ENCODE measurements at places on chromosomes 5 and 9. TPM values are rescaled to one million over a fixed set of nuclear protein-coding genes. Genes with fewer than 3 reads are reported as not detected.

ZFP37 gene
- 1.4 TPM for total RNA-seq

HACD4 gene
- 1.0 TPM for total RNA-seq

PIP5KL1 gene
- total RNA-seq = 1.1 TPM

CFAP90 gene
- total RNA-seq = 0.72 TPM

UAP1L1 gene
- total RNA-seq = 11.9 TPM

AFAP1L1 gene
- 12.3 TPM for total RNA-seq

All from A549 treated with AZD2906 at 1 μM for 4 hours (cell line).